ENCODE measurements at places on chromosomes 1 and 21.

DNA sequence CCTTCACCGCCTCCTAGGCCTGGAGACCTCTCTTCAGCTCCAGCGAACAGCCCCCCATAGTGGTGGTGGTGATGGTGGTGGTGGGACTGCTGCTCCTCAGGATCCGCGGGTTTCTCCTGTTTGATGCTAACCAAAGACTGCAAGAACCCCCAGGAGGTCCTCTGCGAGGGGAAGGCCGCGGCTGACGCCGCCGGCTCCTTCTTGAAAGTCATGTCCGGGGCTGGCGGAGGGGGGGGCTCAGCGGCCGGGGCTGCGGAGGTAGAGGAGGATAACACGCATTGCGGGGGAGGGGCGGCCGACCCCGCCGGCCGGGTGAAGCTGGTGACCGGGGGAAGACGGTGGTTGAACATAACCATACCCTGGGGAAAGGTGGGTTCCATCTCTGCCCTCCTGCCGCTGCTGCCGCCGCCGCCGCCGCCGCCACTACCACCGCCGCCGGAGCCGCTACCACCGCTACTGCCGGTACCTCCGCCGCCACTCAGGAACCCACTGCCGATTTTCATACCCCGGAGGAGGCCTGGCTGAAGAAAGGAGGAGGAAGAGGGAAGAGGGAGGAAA is 554 bp downstream of the ZNF281 start:
- no peak for DNase-seq

DNA sequence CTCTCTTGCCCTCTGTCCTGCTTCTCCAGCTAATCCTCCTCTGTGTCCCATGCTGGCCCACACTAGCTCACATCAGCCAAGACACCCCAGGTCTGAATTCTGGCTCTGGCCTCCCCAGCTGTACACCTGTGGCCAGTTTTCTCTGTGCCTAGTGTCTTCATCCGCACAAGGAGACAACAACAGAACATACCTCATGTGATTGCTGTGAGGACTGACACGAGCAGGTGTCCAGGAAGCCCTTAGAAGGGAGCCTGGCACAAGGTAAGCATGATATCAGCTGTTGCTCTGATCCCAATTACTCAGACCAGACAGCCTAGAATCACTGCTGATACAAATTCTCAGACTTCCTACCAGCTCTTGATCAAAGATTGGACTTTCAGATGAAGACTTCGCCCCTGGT is 71.2 kb upstream of the GJB5 start:
- no peak for DNase-seq

DNA sequence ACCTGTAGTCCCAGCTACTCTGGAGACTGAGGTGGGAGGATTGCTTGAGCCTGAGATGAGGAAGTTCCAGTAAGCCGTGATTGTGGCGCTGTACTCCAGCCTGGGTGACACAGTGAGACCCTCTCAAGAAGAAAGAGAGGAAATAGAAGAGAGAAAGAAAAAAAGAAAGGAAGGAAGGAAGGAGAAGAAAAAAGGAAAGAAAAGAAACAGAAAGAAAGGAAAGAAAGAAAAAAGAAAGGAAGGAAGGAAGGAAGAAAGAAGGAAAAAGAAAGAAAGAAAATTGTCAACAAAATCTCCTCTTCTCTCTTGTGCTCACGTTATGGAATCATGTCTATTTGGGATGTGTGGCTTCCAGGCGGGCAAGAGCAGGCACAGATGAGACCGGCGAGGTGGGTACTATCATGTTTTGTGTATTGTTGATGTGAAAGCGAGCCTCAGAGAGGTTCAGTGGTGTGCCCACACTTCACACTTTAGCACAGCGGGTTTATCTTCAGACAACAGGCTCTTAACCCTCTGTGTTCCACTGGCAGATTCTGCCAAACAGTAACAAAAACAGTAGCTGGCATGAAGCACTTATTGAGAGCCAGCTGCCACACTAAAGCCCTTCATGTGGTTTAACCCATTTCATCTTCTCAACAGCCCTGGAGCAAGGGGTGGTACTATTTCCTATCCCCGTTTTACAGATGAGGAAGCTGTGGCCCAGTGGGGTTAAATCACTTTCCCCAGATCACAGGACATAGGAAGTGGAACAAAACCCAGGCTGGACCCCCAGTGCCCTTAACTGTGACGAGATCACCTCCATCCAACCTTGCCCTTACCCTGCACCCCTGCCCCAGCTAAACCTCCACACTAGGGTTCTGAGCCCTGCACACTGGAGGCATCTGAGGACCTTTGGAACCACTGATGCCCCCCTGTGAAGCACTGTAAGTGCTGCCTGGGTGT is 94.7 kb upstream of the TARDBP start:
- DNase-seq = no peak

DNA sequence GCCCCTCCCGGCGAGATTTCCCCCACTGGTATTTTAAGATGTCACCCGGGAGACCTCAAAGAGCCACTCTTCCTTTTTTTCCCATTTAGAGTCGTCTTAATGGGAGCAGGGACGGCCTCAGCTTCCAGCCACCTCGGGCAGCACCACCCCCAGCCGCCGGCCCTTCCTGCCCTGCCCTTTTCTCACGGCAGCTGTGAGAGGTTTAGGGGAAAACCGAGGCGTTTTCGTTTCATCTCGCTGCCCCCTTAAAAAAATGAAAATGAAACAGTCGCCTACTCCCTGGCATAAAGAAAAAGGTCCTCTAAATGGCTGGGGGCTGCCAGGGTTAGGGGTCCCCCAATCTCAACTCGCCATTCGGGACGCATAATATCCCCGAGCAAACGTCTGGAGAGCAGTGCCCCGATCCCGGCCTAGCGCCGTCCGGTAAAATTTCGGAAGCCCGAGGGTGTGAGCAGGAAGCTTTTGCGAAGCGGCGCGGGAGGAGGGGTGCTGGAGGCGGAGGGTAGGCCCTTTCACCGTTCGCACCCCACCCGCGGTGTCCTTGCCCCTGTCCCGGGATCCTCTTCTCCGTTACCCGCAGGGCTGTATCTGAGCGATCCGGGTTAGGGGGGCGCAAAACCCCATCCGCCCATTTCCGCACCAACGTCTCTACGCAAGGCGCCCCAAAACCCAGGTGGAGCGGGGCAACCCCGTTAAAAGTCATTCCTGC is 1.2 kb downstream of the RUNX3 start:
- DNase-seq = no peak

- DNase-seq = no peak
Measured at GRCh38 chr1:20413136-20413775, 72.8 kb downstream of the CAMK2N1 start.

- DNase-seq = no peak
Measured at GRCh38 chr1:238265866-238266265, 375.1 kb upstream of the ZP4 start.

DNA sequence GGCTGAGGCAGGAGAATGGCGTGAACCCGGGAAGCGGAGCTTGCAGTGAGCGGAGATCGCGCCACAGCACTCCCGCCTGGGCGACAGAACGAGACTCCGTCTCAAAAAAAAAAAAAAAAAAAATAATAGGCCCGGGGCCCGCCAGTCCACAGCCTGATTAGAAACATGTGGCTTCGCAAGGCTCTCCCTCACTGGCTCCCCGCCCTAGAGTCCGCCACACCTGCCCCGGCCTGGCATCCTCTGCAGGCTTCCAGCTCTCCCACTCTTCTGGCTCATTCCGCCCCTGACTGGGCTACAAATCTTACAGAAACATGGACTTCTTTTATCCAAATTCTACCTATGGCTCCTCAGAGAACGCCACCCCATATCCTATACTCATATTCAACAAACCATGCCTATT is 32.4 kb downstream of the PGBD5 start:
- DNase-seq = no peak

- DNase-seq = peak; percentile 18
Measured at GRCh38 chr1:27391511-27392095, 819 bp upstream of the GPR3 start.

DNA sequence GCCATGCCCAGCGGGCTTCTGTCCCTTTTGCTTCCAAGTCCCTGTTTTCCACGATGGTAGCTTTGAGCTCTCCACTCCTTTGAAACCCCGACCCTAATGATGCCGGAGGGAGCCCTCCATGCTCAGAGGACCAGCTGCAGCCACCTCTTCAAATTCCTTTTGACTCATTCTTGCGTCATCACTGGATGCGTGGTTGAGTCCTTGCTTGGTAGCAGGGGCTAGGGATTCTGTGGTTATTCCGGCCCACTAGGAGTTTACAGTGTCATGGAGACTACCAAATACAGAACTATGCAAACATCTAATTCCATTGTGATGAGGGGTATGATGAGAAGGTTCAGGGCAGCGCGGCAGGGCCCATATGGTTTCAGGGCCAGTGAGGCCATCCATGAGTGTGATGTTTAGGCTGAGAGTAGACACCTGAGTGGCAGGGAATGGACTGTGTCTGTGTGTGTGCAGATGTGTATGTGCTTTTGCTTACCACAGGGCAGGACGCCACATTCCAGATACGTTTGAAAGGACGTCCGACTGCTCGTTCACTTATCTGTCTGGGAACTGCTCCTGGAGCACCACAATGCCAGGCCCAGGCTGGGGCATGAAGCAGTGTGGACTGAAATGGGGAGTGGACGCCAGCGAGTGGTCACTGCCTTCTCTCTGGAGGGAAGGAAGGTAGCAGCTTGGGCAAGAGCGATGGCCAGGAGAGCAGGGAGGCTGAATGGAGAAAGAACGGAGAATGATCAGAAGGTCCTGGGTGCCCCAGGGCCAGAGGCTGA is 30.4 kb upstream of the ZBTB21 start:
- no peak for DNase-seq

GRCh38 chr1:102032534-102032933 is 35.8 kb upstream of the OLFM3 start:
- DNase-seq = no peak

DNA sequence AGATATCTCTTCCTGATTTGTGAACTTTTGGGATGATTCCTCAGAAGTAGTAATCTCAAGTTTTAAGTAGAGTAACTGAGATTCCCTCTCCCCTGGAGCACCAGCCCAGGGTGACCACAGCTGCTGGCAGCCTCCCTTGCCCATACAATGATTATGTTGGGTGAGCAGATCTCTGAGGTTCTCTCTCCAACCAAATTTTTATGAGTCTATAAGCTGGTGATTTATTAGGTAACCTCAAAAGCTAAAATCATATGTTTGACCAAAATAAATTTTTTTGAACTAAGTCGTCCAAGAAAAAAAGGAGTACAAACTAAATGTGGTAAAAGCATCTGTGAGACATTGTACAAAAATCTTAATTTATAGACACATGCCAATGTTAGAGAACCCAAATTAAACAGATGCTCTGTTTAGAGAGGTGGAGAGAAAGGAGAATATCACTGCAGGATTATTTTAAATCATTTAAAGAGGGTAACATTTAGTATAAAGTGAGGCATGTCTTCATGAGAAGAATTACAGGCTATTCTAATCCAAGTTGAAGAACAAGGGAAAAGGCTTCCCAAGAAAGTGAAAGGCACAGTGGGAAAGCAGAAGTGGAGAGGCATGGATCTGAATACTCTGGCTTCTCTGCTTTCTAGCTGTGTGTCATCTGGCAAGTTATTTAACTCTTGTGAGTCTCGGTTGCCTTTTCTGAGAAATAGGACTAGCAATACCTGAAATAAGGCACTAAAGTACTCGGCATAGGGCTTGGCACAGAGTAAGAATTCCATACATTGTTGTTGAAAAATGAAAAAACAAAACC is 2.5 kb downstream of the AKNAD1 start:
- DNase-seq = no peak

GRCh38 chr21:39452970-39453342 is 1.2 kb downstream of the SH3BGR start:
- DNase-seq = no peak

DNA sequence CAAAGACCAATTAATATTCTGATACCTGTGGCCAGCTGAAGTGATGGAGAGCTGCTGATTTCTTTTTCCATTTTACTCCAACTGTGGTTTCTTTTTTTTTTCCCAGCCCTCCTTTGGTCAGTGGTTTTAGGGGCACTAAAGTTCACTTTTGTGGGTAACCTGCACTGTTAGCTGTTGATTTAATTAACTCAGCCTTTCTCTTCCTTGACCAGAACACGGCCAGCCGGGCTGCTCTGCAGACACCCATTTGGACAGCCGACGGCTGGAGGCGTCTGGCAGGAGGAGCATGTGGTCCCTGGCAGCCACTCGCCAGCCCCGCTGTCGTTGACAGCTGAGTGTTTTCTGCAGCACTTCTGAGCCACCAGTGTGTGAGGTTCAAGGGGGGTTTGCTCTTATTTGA is 136.2 kb upstream of the RUNX3 start:
- no peak for DNase-seq

GRCh38 chr1:91948501-91949355 is 473 bp upstream of the BRDT start:
- no peak for DNase-seq

DNA sequence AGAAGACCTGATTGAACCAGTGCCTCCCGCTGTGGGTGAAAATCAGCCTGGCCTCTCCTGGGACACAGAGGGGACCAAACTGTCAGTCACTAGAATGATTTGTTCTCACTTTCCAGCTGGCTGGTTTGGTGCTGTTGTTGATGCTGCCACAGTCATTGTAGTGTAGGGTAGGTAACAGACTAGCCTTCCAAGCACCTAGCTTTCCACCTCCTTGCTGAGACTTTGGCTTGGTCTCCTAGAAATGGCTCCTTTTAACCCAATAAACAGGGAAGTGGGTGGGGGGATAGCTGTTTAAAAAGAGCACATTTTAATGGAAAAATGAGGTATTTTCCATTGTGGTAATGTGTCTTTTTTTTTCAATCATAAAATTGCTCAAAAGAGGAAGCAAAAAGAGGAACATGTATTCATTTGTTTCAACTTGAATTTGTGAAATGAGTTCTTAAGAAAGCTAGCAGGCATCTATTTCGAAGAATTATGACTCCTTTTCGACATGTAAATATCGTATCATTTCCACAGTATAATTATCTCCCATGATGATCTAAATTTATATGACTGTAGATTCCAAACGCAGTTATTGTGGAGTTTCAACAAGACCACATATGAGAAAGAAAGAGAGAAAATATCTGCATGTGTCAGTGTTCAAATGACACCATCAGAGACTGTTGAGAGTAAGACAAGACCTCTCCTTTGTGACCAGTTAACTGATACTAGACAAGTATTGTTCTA is 190.1 kb downstream of the HLX start:
- no peak for DNase-seq

GRCh38 chr1:103362348-103363007 is 163.0 kb upstream of the RNPC3 start:
- no peak for DNase-seq

DNA sequence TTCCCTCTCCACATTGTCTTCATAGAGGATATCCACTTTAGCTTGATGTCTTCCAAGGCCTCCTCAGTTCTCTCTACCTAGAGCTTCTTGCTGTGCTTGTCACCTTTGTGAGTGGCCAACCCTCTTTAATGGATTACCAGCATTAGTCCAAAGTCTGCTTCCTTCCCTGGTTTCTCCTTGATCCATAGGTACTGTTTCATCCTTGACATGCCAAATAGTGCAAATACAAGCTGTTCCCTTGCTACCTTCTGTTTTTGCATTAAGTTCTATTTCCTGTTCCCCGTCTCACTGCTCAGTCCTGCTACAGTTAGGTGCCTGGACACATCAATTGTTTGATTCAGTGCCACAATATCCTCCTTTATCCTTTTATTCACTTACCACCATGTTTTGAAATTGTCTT is 19.2 kb downstream of the MAST2 start:
- DNase-seq = no peak
